ENCODE measurements at places on chromosomes 5 and 9.

DNA sequence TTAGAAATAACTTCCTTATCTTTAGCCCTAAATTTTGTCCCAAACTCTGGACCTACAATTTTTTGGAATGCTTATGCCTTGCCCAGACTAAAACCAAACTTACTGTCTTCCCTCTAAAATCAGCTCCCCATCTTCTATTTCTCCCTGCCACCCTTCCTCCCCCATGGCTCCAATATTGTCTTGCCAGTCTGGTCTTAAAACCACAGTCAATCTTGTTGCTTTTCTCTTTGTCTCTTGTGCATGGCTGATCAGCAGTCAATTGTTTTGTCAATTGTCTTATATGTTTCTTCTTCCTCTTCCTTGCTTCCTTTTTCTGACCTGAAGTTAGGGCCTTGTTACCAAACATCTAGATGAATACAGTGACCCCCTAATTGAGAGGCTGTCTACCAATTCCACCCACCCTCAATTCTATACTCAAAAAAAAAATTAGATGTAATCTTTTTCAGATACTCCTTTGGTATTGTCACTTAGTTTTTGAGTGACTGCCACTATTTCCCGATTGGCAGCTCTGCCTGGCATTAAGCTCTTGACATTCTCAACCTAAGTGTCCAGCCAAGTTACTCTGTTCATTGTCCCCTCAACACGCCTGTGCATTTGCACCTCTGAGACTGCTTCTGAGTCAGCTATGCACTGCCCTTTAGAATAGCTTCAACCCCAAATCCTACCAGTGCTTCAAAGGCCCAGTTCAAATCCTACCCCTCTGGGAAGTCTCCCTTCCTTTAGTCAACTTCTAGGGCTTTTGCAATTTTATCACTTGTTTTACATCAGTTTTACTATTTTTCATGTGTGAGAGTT lies 2.5 kb downstream of the PDCD1LG2 start:
- no peak for DNase-seq

- DNase-seq, result no peak
Observed at GRCh38 chr5:152546493-152546892, 141.4 kb upstream of the NMUR2 start.

- DNase-seq, result no peak
Observed at GRCh38 chr5:139551191-139551889, 9.8 kb upstream of the UBE2D2 start.

- DNase-seq, result no peak
Observed at GRCh38 chr9:28086881-28087280, 513.6 kb upstream of the C9orf72 start.

- no peak for DNase-seq
Observed at GRCh38 chr5:170338291-170338690, 40.7 kb upstream of the LCP2 start.

DNA sequence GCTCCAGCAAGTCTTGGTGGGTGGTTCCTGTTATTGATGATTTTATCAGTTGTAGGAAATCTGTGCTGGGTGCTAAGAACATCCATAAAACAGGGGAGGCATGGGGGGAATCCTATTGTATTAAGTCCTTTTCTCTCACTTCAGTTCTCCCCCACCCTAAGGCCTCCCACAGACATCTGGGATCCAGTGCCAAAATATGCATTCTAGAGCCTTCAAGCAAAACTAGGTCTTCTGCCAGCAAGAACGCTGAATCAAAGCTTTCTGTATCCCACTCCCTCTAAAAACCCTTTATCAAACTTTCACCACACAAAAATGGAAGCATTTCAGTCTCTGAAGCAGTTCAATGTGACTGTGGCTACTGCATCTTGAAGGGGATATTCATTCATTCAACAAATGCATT lies 281.9 kb downstream of the GAS1 start:
- DNase-seq, result no peak

DNA sequence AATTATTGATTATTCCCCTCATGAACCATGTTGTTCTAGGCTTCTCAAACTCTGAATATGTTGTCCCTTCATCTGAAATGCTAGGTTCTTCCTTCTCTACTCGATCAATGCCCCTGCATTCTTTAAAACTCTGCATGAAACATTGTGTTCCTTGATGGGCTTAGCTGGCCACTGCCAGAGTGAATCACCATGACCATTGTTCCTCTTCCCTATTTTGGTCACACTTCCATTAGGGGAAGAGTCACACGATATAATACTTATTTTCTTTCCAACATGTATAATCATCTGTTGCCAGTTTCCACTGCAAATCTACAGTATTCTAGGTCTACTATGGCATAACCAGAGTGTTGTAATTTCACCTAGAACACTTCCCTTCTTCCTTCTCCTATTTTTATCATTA lies 247.9 kb downstream of the TRPM3 start:
- no peak for DNase-seq

DNA sequence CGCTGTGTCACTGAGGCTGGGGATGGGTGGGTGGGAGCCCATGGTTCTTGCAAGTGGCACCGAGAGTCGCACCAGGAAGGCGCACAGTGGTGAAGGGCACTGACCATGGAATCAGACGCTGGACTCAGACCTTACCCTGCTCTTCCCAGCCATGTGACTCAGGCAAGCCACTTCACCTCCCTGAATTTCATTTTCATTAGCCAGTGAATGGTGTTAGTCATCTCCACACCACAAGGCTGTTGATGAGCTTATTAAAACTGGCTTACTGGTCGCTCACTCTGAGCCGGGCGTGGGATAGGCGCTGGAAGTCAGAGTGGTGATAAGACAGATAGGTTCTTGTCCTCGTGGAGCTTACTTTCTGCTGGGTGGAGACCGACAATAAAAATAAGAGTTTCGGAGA lies 25.1 kb downstream of the FGF18 start:
- DNase-seq, result no peak

DNA sequence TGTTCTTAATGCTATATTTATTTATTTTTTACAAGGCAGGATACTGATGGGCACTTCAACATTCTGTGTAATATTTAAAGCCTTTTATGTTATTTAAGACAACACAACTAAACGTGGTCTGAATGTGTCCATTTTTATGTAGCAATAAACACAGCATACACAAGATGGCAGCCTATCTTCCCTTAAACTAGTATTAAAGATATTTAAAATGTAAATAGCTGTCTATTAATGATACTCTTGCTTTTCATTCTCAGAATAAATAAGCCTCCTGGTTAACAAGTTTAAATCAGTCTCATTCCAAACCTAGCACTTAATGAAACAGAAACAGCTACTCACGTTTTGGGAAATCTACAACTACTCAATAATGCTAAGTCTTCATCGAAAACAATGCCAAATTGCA lies 315.7 kb downstream of the MCTP1 start:
- no peak for DNase-seq

- no peak for DNase-seq
Observed at GRCh38 chr5:77770293-77771005, 5.7 kb downstream of the TBCA start.

- DNase-seq, result no peak
Observed at GRCh38 chr9:21331676-21332402, 3.4 kb downstream of the KLHL9 start.

DNA sequence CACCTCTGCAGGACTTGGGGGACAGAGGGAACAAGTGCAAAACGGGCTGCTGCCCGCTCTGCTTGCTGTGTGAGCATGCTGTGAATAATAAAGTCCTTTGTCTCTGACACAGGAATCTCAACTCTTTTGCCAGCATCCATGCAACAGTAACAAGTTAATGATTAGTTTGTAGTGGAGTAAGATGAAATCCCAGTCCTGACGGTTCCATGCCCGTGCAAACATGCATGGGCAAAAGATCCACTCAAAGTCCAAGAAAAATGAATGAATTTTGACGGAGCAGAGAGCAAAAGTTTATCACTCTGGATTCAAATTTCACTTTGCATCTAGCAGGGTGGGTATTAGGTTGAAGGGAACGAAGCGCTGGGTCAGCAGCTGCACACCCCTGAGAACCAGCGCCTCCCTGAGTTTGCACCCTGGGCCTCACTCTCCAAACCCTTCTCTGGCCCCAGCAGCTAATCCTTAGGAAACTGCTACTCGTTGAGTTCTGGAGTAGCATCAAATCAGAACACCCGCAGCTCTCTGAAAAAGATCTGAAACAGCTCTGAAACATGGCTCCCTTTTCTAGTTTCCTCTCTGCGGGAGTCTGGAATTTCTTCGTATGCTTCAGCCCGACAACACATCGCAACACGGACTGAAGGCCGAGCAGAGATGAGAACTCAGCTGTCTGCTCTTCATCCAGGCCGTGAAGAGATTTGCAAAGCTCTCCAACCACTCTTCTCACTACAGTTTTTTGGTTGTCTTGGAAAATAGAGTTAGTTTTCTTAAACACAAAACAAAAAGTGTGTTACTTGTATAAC lies 45.6 kb upstream of the RUFY1 start:
- no peak for DNase-seq

- DNase-seq, result no peak
Observed at GRCh38 chr9:118701985-118702384, 667.2 kb downstream of the BRINP1 start.

DNA sequence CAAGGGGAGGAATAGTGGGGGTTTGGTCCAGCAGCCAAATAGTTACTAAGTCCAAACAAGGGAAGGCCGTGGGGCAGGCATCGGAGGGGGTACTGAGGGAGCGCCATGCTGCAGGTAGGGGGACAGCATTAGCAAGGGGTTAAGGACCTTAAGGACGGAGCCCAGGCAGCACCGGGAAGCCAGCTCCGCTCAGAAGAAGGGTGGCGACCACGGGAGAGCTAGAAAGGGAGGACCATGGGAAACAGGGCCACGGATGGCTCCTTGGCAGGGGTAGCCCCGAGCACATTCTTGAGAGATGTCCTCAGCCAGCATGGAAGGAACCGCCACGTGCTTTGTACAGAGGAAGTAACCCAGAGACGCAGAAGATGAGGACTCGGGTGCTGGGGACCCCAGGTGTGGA lies 76.2 kb upstream of the STXBP1 start:
- DNase-seq, result no peak

DNA sequence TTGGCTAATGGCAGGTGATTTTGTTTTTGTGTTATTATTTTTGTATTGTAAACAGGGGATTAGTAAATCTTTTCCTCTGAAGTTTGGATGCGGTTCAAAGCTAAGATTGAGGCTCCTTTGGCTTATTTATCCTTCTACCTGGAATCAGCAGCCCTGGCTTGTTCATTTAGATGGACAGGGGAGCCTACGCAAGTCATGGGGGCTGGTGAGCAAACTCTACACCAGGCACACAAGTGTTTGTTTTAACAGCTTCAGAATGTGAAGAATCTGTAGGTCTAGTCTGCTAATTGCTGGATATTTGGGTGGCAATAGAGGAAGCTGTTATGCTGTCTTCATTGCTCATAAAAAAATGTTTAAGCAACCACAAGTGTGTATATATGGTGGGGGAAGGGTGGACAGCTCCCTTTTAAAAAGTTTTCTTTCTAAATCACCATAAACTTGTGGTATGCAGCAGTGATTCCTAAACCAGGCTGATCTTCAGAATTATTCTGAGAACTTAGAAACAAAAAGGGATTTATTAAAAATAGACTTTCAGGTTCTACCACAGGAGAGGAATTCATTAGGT lies 20.7 kb downstream of the ZNF462 start:
- DNase-seq, result no peak

DNA sequence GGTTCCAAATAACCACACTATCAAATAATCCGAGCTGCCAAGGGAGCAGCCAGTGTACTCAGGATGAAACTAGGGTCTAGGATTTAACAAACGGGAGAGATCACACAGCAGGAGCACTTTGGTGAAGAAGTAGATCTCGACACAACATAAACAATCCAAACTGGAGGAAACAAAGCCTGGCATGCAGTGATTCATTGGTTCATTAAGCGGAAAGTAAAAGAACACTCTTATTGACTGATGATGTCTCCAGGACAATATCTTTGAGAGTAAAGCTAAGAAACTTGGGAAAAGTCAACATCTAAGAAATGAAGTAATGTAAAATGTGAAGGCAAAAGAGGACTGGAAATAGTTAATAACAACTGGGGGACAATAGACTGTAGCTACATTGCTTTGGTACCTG lies 1478.3 kb upstream of the CDH9 start:
- DNase-seq, result no peak

DNA sequence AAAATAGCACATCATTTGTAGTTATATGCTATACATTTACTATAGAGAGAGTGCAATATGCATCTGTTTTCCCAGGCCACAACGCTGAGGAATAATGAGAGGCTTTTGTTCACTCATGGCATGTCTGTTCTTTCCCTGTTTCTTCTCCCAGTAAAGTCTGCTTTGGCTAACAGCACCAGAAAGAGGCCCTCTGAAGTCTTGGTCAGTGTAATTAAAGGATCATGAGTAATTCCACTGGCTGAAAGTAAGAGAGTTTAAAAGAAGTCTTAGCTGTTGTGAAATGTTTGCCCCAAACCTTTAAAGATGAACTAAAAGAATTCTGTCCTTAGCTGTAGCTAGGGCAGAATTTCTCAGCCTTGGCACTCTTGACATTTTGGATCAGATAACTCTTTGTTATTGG lies 228.8 kb downstream of the TLE4 start:
- no peak for DNase-seq

- DNase-seq, result no peak
Observed at GRCh38 chr5:83925955-83926337, 205.3 kb upstream of the HAPLN1 start.

GRCh38 chr9:27468000-27468399 lies 56.1 kb upstream of the IFNK start:
- no peak for DNase-seq

GRCh38 chr9:99374793-99375192 lies 152.7 kb downstream of the SEC61B start:
- no peak for DNase-seq

DNA sequence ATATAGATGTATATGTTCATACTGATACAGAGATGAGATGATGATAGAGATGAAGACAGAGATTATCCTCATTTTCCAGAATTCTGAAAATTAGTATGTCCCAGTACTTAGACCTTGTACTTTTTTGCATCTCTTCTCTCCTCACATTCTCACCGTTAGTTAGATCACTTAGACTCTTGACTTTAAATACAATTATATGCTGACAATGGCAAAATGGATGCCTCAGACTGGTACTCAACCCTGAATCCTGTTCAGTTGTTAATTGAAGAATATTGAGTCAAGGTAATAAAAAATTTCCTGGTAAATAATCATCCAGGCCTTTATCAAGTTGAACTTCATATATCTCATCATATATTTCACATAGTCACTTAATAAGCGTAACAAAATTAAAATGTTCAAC lies 505.4 kb downstream of the EFNA5 start:
- DNase-seq, result no peak

GRCh38 chr5:164627021-164627420 lies 1121.6 kb downstream of the MAT2B start:
- no peak for DNase-seq

DNA sequence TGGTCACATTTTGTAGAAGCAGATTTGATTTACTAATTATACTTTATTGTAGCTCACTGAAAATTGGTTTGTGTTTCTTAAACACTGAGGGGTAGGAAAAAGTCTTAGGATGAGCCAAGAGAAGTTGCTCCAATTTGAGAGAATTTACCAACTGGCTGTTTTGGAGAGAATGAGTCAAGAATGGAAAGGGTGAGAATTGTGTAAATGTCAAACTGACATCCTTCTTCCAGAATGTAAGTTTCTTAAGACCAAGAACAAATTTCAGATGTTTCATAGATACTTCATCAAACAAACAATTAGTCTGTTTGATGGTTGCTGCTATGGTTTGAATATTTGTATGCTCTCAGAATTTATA lies 106.2 kb upstream of the TXNDC8 start:
- no peak for DNase-seq

GRCh38 chr9:77820293-77820954 lies 172.3 kb upstream of the GNA14 start:
- no peak for DNase-seq

GRCh38 chr9:100455470-100455869 lies 17.5 kb upstream of the TMEFF1 start:
- no peak for DNase-seq

GRCh38 chr5:138605254-138605972 lies 30.2 kb upstream of the HSPA9 start:
- no peak for DNase-seq

- DNase-seq, result no peak
Observed at GRCh38 chr9:79134654-79135053, 437.1 kb upstream of the TLE4 start.
